Epithelial cell of prostate (primary cell): ENCODE measurements at places on chromosomes 12 and 14.

DNA sequence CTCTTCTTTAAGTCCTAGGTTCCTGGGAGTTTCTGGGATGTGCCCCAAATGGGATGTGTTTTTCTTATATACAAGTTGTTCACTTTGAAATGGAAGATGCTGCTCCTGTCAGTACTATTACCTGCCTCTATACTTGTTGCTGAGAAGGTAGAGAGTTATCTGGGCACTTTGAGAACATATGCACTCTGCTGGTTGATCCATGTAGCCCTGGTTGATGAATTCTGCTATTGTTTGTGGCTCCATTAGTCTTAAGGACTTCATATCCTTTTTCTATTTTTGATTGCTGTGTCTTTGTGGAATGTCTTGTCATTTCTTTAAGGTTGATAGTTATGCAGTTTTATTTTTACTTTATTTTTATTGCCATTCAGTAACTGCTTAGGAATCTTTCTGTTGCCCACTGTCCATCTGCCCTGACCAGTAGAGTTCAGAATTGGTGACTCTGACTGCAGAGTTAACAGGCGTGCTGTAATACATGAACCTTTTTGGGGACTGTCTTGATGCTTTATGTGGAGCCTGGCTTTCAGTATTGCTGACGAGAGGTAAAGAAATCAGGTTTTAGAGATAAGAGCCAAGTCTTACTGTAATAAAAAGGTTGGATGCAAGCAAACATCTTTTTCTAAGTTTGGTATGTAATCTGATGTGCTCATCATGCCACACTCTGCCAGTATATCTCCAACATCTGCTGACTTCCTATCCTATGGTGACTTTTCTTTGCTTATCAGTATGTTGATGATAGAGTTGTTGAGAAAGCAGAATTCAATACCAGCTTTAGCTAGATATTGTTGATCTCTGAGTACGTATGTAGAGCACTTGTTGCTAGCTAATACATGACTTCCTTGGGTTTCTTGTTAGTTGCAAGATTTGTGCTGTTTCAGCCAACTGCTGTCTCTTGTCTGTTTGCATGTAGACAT is 1.6 kb downstream of the GMPR2 start:
- no peak for DNase-seq

DNA sequence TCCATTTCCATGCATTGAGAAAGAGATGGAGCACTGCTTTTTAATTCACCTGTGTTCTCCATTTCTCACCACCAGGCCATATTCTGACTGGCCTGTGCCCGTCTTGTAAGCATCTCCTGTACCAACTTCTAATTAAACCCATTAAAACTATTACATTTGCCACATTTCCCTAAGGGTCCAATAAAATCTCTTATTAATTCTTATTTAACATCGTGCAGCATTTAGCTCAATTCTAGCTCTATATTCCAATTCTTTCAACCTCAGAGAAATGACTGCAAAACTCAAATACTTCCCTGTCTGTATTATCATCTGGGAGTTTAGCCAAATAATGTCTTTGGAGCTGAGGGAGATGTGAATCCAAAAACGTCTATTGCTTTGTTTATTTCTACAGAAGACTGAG is 495.4 kb upstream of the TMEM132C start:
- no peak for DNase-seq

GRCh38 chr14:47278233-47278842 is 397.1 kb downstream of the MDGA2 start:
- DNase-seq, result no peak

- no peak for DNase-seq
These were observed 20.3 kb downstream of the SOCS2 start for GRCh38 chr12:93592641-93593406.

GRCh38 chr14:52852810-52853521 is 61.6 kb upstream of the GNPNAT1 start:
- no peak for DNase-seq

- DNase-seq, result no peak
These were observed 44.7 kb upstream of the BMP4 start for GRCh38 chr14:54001189-54001878.

GRCh38 chr14:104664588-104664987 is 24.8 kb upstream of the INF2 start:
- DNase-seq, result no peak

GRCh38 chr14:38120109-38120508 is 87.6 kb upstream of the SSTR1 start:
- DNase-seq, result no peak

DNA sequence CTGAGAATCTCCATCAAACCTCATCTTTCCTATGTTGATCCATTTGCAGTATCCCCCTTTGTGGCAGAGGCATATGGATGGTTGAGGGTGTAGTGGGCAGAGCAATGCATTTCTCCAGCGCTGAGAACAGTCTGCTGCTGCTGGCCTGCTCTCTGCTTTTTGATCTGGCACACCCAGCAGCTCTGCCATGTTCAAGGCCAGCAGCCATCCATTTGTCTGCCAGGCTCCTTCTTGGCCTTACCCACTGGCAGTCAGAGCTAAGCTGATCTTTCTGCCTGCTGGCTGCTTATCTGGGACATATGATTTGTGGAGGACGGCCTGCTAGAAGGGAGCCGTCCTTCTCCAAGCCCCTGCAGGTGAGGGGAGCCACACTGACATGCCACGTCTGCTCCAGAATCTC is 17.0 kb downstream of the NPC2 start:
- no peak for DNase-seq

DNA sequence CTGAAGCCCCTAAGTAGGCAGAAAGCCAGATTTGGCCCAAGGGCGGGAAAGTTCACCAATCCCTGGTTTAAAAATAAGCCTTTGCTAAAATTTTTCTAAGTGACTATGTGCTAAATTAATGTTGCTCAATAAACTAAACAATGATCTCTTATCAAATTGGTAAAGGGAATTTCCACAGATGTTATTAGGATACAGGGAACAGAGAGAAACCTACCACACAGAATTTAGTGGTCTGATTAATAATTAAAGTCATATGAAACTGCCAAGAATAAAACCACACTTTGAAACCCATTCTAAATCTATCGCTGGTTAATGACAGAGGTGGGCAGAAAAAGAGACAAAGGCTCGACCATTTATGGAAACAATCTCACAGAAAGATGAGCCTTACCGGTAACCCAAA is 22.0 kb downstream of the ANAPC5 start:
- DNase-seq, result no peak

- DNase-seq, result no peak
These were observed 750.2 kb downstream of the TMEM121 start for GRCh38 chr14:106276326-106277267.

DNA sequence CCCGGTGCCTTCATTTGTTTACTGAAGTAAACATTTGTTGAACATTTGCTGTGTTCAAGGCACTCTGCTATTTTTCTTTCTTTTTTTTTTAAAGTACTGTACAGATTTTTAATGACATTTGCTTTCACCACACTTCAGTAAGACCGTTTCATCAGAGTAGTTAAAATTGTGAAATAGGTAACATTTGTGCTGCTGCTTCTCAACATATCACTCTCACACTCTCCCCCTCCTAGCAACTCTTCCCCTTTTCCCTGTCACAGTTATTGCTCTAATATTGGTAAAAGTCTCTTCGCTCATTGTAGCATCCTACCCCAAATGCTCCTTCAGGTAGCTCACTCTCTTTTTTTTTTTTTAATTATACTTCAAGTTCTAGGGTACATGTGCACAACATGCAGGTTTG is 49.6 kb downstream of the SRGAP1 start:
- no peak for DNase-seq

DNA sequence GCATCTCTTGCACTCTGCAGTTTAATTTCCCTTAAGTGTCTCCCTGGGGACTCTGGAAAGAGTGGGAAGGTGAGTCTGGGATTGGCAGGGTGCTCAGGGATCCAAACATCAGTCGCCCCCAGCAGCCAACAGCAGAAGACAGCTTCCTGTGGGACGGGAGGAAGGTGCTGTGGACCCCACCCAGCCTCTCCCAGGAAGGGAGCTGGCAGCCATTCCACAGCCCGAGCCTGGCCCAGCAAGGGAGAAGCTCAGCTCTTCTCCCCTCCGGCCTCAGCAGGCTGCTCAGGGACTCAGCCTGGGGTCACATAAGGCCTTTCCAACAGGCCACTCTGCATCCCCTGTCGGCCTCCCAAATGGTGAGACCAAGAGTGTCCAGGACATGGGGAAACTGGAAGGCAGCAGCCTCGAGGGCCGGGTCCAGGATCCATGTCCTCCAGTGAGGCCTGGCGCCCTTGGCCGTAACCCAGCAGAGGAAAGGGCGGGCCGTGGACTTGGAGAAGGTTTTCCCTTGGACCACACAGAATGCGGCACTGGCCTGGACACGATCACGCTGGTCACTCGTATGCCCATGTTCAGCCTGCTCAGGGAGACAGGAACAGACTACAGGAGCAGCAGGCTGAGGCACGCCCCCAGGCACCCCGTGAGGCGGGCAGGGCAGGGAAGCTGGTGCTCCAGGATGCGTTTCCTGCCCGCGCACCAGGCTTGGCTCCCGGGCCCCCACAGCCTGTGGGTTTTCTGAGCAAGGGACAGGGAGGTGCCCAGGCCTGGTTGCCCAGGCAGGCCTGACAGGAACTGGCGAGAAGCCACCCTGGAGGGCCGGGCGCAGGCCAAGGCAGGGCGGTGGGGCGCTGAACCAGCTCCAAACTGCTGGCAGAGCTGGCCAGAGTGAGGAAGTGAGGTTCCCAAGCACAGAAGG is 3.5 kb downstream of the XRCC3 start:
- peak; percentile 14 for DNase-seq

DNA sequence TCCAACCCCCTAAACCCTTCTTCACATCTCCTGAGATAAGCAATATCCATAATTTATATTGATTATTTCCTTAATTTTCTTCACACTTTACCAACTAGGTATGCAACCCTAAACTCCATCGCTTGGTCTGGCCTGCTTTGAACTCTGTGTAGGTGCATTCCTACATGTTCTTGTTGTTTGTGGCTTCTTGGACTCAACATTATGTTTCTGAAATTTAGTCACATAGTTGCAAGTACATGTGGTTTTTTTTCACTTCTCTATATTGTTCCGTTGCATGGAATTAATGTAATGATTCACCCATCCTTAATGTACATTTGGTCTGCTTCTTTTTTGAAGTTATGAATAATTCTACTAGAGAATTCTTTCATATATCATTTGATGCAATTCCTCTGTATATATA is 1.6 kb upstream of the TAS2R30 start:
- DNase-seq, result no peak

DNA sequence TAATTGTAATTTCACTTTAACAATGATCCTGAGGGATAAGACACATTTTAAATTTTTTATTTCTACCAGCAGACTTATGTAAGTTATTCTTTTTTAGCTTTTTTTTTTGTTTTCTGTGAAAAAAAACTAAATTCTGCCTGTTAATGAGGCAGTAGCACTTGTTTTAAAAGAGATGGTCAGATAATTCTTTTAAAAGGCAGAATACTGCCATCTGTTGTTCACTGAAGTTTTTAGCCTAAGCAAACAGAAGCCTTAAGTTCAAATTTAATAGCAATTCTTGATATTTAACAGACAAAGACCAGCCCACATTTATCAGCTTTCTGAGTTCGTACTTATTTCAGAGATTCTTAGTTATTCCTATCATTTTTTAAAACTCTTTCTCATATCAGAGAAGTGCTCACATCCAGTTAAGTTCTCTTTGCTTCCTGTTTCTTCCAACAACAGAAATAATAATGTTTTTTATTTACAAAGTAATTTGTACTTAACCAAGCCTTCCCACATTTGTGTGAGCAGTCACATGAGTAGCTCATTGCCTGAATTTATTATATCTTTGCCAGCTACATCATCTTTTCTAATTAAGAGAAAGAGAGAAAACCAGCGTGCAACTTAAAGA is 93.4 kb upstream of the SLCO1C1 start:
- no peak for DNase-seq

- DNase-seq, result no peak
These were observed 6.2 kb downstream of the SIX1 start for GRCh38 chr14:60643141-60643462.

DNA sequence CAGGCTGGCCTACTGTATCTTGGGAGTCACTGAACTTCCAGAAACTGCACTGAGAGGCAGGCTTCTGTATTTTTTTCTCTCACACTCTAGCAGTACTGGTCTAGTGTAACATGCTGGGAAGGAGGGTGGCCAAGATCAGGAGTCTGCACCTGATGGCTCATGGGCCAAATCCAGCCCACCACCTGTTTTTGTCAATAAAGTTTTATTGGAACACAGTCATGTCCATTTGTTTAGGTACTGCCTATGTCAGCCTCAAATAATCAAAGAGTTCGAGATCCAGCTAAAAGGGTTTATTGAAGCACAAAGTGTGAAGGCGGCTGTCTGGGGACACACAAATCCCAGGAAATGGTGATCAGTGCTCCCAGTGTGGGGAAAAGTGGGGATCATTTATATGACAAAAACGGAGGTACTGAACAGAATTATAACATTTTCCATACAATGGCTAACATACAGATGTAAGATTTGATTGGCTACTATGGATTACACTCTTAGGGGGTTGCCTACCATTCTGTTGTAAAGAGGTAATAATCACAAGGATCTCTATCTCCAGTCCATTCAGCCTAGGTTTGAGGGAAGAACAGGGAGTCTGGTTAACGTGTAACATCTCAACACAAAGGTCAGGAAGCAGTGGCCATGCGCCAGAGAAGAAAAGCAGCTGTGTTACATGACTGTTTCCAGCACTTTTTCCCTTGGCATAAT is 12.9 kb downstream of the USP30 start:
- DNase-seq, result no peak

- no peak for DNase-seq
These were observed 37.1 kb upstream of the AMN1 start for GRCh38 chr12:31765931-31766330.

- no peak for DNase-seq
These were observed 125.6 kb upstream of the RPH3A start for GRCh38 chr12:112665958-112666357.

DNA sequence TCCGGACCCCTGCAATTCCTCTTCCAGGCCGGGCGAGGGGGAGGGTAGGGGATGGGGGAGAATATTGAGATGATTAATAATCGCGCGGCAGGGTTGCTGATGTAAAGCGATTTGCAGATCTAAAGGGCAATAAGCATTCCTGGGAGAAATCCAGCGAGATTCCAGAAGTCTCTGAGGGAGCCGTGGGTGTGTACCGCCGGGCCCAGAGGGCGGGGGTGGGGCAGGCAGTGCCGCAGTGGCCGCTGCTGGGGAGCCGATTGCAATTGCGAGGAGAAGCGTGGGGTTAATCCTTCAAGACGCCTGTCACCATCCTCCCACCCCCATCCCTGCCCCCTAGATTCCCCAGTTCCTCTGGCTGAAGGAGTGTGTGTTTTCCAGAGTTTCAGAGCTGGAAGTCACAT is 16.4 kb downstream of the FOS start:
- DNase-seq, result no peak

- no peak for DNase-seq
These were observed 10.7 kb downstream of the CEP170B start for GRCh38 chr14:104875811-104876210.

GRCh38 chr12:4506870-4507269 is 31.8 kb upstream of the RAD51AP1 start:
- DNase-seq, result peak; percentile 14

DNA sequence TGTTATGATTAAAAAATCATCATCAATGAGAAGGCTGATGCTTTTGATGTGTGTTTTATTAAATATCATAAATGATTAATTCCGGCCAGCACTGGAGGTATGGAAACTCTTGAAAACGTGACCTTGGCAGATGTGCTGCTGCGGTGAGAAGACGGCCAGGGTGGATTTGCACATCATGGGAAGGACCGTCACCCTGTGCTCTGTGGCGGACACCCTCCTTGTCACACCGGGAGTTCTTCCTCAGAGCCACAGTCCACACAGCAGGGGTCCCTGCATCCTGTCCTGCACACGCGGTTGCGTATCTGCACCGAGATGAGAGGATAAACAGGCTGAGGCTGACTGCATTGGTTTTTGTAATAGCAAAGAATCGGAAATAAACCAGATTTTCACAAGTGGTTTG is 33.5 kb downstream of the FZD10 start:
- DNase-seq, result no peak

- no peak for DNase-seq
These were observed 481.4 kb downstream of the TRHDE start for GRCh38 chr12:72753571-72753970.
